Eye (tissue), 1 donor: ENCODE measurements at places on chromosomes 7 and 10.
A peak's percentile ranks its signal among the peaks of the same experiment; 100 is the strongest.

GRCh38 chr7:30866939-30867338, 44.7 kb upstream of the AQP1 start:
- no peak for DNase-seq

DNA sequence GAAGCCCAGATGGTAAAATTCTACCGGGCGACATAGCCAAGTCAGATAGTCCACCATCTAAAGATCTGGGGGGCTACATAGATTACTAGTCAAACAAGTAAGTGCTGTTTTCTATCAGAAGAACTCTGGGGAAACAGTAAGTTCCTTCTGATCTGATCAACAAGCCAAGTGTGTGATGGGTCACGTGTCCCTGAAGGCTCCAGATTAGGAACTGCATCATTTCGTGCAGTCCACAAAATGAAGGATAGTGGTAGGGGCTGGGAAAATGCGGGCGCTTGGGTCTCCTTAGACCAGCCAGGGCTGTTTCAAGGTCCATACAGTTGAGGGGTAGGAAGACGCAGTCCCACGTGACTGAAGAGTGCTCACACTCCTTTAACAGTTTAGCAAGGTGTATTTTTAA, 1.8 kb upstream of the CHN2 start:
- DNase-seq: peak; percentile 39

DNA sequence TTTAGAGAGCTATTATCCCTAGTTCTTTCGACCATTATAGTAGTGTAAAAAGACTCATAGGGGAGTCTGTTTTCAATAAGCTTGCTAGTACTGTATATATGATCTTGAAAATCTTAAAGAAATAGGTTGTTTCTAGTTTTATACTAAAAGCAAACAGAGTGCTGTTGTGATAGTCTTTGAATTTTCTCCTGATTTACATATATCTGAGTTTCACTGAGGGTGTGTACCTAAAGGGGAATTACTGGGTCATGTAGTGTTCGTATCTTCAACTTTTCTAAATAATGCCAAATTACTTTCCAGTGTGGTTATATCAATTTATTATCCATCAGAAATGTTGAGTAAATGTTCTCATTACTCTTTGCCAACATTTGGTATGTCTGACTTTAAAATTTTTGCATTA, 70.8 kb upstream of the BAMBI start:
- no peak for DNase-seq

GRCh38 chr7:55657654-55658053, 85.4 kb upstream of the VOPP1 start:
- DNase-seq: peak; percentile 3

DNA sequence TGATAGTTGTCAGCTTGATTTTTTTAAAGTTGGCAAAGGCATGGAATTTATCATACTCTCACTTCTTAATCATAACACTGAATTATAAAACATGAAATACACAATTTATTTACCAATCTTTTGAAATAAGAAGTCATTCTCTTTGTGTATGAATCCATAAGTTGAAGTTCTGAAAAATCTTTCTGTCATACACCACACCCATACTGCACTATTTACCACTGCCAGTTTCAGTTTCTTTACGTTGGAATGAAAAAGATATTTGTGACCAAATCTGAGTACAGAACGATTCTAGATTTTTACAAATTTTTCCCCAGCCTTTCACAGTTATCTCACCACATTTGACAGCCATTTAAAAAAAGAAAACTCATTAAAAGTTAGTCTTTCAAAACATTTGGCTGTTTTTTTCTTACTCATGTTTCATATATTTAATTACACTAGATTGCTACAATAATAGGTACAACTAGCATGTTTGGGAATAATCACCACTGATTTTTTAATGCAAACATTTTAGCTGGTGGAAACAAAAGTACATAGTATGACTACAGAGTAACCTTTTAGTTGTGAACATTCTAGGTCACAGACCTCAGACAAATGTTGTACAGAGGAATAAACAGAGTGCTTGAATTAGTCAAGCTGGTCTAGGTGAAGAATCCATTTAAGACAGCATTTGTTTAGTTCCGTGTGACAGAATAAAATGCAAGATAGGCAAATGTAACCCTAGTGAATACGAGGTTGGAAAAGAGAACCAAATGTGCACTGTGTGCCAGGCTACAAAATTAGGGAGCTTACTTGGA, 185.0 kb upstream of the LRRN3 start:
- DNase-seq: no peak

- DNase-seq: no peak
These were observed 6.3 kb downstream of the HECTD2 start for GRCh38 chr10:91416339-91416855.

DNA sequence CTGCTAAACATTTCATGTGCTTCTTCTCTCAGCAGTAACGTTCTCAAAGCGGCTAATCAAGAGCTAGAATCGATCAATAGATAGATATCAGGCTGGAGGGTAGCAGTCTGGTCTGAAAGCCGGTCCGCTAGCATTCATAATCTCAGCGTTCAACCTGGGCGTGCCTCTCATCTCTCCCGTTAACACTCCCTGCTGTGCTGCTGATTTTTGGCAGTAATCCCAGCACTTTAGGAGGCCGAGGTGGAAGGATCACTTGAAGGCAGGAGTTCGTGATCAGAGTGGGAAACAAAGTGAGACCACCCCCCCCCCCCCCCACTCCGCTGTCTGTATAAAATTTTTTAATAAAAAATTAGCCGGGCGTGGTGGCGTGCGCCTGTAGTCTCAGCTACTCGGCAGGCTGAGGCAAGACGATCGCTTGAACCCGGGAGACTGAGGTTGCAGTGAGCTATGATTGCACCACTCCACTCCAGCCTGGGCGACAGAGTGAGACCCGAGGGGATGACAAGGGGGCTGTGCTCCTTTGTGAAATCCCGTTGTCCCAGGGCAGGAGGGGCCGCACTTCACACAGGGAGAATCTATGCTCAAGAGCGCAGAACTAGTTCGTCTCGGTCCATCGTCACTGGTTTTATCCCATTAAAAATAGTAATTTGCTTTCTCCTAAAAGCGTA, 624 bp upstream of the CEP55 start:
- DNase-seq: peak; percentile 72

GRCh38 chr7:12152196-12152918, 58.7 kb upstream of the TMEM106B start:
- DNase-seq: no peak

GRCh38 chr10:102327002-102327401, 68.5 kb upstream of the NFKB2 start:
- no peak for DNase-seq

DNA sequence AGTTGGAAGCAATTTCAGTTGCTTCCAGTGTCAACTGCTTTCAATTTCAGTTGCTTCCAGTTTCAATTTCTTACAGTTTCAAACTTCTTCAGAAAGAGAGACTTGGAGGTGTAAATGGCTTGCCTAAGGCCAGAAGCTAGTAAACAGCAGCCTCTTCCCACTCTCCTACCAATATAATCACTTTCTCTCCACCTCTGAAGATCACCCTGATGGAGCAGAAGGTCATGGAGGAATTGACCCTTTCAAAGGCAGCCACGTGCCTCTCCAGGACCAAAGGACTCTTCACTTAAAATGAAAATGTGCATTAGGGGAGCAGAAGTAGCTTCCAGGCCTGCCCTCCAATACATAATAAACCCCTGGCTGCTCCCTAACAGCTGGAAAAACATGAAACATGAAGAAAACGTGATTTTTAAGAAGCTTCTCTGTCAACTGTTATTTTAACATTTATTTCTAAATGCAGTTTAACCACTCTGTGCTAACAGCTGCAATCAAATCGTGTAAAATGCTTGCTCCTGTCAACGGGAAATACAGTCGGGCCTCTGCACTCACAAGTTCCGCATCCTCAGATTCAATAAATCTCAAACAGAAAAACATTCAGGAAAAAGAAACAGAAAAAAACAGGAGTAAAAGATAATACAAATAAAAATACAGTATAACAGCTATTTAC, 1020.6 kb downstream of the XPNPEP1 start:
- no peak for DNase-seq

GRCh38 chr7:3591944-3592343, 290.9 kb downstream of the SDK1 start:
- DNase-seq: no peak
